NCI-H1092 treated with DMSO at 0.1 percent for 48 hours (cell line): ENCODE measurements at places on chromosomes 6 and 20.

- DNase-seq = no peak
These were observed 107.3 kb downstream of the OGFRL1 start for GRCh38 chr6:71395731-71396409.

DNA sequence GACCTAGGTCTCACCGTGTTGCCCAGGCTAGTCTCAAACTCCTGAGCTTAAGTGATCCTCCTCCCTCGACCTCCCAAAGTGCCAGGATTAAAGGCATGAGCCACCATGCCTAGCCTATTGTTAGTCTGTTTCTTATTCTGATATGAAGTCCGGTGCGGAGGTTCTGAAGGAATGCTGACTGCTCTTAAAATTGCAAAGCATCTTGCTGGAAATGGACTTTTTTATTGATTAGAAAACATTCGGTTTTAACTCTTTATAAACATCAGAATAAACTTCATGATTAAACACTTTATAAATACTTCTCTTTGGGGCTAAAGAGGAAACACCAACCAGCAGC, 3.2 kb downstream of the TNFAIP3 start:
- no peak for DNase-seq

DNA sequence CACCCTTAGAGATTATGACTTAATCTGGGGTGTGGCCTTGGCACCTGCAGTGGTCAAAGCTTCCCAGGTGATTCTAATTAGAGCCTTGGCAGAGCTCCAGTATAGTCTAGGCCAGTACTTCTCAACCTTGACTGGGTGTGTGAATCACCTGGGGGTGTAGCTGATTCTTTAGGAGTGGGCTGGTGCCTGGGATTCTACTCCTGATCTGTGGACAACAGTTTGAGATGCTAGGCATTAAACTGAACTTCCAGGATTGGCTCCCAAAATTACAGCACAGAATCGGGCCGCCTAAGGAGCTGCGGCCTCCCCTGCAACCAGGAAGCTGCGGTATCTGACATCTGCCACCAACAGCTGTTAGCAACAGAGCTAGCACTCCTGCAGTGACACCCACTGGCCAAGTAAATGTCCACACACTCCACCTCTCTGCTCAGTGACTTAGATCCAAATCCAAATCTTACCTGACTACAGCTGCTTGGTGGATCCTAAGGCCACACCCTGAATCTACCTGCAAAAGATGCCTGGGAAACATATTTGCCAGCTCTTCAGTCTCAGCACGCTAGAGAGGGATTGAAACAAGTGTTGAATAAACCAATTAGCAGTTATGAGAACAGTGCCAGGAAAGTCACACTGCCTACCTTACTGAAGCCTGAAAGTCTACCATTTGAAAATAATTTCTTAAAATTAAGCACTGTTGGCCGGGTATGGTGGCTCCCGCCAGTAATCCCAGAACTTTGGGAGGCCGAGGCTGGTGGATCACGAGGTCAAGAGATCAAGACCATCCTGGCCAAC, 126.7 kb downstream of the UNC5CL start:
- DNase-seq = peak; percentile 60

- no peak for DNase-seq
These were observed 1263.3 kb upstream of the EYS start for GRCh38 chr6:66970373-66970772.

DNA sequence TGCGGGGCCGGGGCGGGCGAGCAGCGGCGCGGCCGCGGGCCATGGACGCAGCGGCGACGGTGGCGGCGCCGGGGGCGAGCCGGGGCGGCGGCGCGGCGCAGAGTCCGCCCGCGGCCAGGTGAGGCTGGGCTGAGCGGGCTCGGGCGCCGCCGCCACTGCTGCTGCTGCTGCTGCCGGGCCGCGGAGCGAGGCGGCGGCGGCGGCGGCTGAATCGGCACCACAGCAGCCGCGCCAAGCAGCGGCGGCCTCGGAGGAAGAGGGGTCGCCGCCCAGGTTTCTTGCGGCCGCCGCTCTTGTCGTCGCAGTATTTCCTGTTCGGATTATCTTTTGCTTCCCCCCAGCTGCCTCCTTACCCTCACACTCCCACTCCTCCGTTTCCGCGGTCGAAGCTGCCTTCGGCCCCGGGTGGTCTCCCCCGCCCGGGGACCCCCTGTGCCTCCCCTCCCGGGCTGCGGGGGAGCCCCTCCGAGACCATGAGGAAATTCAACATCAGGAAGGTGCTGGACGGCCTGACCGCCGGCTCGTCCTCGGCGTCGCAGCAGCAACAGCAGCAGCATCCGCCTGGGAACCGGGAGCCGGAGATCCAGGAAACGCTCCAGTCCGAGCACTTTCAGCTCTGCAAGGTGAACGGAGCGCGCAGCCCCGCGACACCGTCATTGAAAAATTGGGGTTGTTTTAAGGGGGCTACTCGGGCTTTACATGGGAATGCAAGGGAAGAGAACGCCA, at the start of gene STXBP5:
STXBP5 (plus strand) TSS at position 358 of the 726 bp plus-strand sequence; CDS start at position 474, 116 bp downstream.
- peak; percentile 59 for DNase-seq

DNA sequence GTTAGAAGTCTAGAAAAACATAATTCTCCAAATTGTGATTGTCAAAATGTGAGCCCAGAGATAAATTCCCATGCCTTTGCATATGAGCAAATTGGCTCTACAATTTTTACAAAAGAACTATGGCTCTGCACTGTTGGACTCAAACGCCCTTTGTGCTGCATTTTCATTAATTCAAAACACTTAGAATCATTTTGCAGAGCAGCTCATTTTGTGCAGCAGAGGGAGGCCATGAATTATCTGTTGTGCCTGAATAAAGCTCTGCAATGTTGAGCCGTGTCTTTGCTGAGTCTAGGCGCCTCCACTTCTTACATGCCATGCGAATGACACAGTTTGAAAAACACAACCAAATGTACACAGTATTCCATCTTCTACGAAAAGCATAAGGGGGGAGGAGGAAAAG, 230.2 kb downstream of the PRKN start:
- no peak for DNase-seq
